ENCODE measurements at places on chromosomes 2 and 18. TPM values are rescaled to one million over a fixed set of nuclear protein-coding genes. Genes with fewer than 3 reads are reported as not detected.

Gene DLX2
- not detected for total RNA-seq

Gene FBXO48
- total RNA-seq = 5.3 TPM

GRCh38 chr2:10036095-10036884 lies 7.1 kb upstream of the KLF11 start:
- no peak for DNase-seq

DNA sequence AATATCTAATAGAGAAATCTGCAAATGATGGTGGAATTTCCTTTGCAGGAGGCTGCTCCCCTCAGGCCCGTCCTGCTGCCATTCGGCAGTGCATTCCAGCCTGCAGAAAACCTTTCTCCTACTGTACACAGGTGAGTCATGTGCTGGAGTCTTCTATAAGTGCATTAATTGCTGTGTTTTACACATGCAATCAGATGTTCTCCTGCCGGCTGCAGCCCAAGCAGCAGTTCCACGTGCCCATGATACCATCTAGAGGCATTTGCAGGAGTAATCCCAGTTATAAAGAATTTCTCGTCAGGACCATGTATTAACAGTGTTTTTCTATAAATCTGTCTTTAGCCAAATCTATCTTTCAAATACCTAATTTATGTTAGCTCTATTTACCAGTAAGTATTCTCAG lies 304.7 kb upstream of the HNMT start:
- no peak for DNase-seq

Gene DNAH7
- not detected for total RNA-seq

DNA sequence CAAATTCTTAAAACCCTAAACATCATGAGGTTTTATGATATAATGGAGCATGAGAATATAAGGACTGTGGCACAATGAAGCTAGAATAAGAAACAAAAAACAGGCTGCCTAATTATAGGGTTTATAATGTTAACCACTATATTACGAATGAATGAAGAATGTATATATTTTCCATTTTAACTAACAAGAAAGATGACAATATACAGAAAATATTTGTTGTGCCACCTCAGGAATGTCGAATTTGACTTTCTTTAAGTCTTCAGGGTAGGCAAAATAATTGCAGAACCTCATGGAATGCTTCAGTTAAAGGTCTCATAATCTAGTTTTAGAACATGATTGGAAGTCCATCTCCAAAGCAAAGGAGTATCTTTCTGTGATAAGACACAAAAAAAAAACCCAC lies 282.9 kb upstream of the SLC8A1 start:
- DNase-seq = no peak

Gene ALKAL2
- total RNA-seq = not detected

Measured in naive thymus-derived CD4-positive, alpha-beta T cell (primary cell).